ENCODE measurements at places on chromosomes 1 and 21.

DNA sequence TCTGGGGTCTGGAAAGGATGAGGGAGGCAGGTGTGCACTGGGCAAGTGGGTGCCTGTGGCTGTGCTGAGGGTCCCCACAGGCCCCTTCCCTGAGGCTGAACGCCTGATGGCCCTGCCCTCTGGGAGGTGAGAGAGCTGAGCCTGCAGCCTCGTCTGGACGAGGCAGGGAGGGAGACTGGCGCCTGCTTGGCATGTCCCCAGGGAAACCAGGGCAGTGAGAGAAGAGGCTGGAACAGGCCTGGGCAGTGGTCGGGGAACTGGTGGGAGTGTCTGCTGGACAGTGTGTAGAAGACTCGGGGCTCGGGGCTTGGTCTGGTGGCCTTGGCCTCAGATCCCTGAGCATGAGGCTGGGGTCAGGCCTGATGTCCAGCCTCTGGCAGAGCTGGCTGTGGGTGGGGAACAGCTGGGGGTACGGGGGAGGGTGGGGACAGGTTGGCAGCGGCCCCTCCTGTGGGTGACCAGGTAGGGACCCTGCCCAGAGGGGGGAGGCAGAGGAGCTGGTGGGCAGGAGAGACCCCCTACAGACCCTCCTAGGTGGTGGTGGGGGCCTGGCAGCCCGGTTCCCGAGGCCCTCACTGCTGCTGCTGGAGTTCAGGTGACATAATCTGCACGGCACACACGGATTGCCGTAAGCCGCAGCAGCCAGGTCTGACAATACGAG is 30.8 kb upstream of the PLCH2 start:
- no peak for DNase-seq

- no peak for DNase-seq
These were observed 53.3 kb upstream of the BOLA1 start for GRCh38 chr1:149846042-149846441.

GRCh38 chr1:248372394-248372793 is 3.2 kb upstream of the OR2T6 start:
- DNase-seq: no peak

DNA sequence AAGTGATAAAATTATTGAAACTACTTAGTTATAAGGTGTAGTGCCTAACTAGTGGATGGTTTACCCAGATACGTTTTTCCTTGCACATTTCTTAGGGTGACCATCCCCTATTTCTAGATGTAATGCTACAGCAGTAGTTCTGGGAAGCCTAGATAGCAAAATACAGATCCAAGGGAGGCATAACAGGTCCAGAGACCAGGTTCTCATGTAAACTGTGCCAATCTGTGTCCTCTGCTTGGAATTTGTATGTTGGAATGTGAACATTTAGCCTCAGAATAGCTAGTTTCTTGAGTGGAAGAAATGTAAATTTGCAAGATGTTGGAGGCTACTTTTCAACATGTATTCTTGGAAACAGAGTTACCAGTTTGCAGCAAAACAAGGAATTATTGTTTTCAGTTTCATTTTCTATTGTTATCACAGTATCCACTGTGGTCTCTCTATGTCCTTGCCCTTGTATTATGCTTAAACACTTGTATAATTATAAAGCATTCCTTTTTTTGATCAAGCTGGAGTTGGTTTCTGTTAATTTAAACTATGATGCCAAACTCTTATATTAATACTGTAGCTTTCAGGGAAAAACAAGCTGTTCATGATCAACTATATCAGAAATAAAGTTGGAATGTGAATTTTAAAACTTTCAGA is 102.0 kb upstream of the BRINP3 start:
- no peak for DNase-seq

- no peak for DNase-seq
These were observed 233.9 kb upstream of the SNX7 start for GRCh38 chr1:98427664-98428063.

DNA sequence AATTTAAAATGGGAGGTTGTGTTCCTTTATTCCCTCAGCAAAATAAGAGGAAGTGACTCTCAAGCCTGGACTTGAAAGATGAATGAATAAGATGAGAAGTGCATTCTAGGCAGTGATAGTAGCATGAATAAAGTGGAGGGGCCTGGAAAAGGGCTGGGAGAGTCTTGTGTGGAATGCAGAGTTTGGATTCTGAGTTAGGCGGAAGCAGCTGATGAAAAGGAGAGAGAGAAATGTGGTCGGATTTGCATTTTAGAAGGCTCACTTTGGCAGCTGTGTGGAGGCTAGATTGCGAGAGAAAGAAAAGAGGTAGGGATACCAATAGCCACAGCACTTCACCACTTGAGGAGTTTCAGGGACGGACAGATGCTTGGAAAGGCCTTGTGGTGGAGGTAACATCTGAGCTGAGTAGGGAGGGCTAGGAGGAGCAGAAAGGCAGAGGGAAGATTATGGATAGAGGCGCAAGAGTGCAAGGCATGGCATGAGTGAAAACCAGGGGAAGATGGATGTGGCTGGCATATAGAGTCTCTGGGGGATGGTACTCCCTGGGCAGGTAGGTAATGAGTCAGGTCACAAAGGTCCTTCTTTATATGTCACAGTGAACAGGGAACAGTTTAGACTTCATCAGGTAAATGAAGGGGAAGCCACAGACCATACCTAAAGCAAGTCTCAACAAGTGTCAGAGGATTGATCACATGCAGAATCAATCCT is 59.6 kb downstream of the ST3GAL3 start:
- DNase-seq: peak; percentile 52

DNA sequence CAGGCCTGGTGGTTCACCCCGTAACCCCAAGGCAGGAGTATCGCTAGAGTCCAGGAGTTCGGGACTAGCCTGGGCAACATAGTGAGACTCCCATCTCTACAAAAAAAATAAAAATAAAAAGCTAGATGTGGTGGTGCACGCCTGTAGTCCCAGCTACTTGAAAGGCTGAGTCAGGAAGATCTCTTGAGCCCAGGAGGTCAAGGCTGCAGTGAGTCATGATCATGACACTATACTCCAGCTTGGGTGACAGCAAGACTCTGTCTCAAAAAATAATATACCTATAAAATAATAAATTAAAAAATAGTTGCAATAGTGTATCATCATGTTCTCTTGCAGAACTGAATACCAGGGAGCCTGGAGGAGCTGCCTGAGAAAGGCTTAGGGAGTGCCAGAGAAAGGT is 19.9 kb upstream of the TMEM39B start:
- no peak for DNase-seq

GRCh38 chr1:226686440-226687425 is 52.3 kb downstream of the ITPKB start:
- DNase-seq: no peak

DNA sequence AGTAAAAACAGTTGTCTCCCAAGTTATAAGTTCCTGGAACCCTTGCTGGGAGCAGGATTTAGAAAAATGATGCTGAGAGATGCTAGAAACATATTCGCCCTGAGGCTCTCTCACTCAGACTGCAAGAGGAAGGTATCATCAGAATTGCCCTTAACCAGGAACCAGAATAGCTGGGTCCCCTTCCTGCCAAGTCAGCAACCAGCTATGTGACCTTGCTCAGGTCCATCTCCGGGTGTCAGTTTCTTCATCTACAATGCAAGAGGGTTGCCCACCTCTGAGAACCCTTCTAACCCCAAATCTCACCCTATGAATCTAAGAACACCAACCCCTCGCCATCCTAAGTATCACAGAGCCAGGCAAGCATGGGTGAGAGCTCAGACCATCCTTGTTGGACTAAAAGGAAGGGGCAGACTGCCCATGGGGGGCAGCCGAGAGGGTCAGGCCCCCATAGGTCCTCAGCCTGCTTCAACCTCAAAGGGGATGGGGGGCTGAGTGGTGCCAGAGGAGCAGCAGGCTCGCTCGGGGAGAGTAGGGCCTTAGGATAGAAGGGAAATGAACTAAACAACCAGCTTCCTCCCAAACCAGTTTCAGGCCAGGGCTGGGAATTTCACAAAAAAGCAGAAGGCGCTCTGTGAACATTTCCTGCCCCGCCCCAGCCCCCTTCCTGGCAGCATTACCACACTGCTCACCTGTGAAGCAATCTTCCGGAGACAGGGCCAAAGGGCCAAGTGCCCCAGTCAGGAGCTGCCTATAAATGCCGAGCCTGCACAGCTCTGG is 390 bp upstream of the S100A9 start:
- peak; percentile 86 for DNase-seq

GRCh38 chr1:23402286-23403037 is 22.1 kb downstream of the TCEA3 start:
- no peak for DNase-seq

GRCh38 chr1:92329347-92330129 is 30.7 kb downstream of the RPAP2 start:
- peak; percentile 13 for DNase-seq

DNA sequence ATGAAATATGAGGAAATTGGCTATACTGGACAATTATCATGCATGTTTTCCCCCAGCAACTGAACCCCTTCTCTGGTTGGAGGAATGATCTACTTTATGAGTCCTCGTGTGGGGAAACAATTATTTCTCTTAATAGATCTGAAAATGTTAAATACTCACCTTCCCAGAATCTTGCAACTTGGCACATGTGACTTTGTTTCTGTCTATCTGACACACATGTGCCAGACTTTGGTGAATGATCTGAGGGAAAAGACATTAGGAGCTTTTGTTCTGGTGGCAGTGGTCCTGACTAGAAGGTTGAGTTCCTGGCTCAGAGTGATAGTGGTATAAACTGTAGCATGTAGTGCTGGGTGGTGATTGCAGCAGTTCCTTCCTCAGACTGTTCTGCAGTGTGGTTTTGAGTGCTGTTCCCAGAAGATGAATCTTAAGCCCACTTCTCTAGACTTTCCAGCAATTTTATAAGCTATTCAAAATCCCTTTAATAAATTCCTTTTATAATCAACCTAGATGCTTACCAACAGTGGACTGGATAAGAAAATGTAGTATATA is 59.3 kb upstream of the B3GALNT2 start:
- no peak for DNase-seq

- DNase-seq: no peak
These were observed 225.4 kb downstream of the FOXD2 start for GRCh38 chr1:47663286-47663685.

DNA sequence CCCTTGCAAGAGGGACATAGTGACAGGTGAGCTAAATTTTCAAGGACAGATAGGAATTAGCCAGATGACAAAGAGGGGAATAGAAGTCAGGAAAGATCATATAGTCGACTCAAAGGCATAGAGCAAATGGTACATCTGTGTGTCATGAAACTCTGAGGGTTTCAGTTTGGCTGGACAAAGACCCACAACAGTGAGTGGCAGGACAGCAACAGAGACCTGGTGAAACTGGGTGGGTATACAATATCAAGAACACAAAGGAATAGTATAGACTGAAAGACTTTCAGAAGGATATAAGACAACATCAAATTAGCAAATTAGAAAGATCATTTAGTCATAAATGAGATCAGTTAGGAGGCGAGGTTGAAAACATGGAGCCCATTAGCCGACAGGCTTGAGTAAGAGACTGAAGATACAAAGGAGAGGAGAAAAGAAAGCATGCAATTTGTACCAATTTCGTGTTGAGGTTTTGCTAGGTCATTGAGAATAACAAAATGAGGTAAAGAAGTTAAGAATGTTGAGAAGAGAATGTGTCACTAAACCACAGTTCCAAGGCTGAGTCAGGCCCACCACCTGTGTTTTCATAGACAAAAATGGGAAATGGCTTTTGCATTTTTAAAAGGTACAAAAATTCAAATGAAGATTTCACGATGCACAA is 213.8 kb downstream of the HHIPL2 start:
- no peak for DNase-seq

DNA sequence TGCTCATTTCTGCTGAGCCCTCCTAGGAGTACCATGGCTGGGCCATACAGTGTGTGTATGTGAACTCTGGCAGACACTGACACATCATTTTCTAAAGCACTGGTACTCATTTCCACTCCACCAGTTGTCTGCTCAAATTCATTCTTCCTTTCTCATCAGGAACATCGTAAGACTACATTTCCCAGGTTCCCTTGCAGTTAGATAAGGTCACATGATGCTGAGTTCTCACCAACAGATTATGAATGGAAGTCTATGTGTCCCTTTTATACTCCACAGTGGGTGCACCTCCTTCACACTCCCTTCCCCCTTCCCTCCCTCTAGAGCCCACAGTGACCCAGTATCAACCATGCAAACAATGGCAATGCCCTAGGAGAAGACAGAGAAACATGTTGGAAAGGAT is 38.3 kb upstream of the PAX7 start:
- DNase-seq: no peak

GRCh38 chr1:233790662-233791371 is 113.7 kb upstream of the SLC35F3 start:
- DNase-seq: peak; percentile 87

DNA sequence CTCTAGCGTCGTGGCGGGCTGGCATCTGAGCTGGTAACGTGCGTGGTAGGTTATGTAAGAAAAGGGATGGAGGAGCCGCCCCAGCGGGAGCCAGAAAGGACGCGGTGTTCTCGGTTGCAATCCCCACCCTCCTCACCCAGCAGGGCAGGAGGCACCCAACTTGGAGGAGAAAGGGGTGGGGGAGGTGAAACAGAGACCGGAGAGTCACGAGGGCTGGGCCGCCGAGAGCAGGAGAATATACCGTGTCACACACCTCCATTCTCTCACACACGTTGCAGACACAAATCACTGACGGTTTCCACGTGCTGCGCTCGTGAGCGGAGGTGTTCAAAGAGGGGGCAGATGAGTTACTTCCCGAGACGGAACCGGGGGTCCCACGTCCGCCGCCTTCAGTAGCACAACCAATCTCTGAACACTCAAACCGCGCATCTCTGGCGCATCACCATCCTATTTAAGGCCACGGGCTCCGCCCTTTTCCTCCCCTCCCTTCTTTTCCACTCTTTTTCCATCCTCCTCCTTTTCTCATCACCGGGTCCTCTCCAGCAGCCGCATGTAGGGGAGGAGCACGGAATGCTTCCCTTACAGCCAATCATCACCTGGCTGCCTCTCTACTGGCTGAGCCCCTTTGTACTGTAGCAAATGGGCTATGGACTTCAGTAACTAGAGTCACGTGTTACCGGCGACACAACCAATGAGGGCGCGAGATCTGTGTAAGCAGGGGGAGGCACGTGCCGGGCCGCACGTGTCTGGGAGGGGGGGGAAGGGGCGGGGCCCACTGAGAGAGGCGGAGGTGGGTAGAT is at the start of gene CIART:
Gene CIART, plus strand, starts transcription at position 797 of the 800 bp plus-strand sequence. CDS start 714 bp downstream, outside the sequence.
- DNase-seq: peak; percentile 98

All from RWPE1 (cell line).